Stimulated activated CD8-positive, alpha-beta memory T cell treated with anti-CD3 and anti-CD28 coated beads, Interleukin-7, amount 100 ng/mL, for 24 hours (primary cell): ENCODE measurements at places on chromosomes 6 and 20.

- no peak for DNase-seq
Observed at GRCh38 chr20:23116311-23117089, 30.4 kb upstream of the CD93 start.

GRCh38 chr6:44073612-44074438 is 53.4 kb downstream of the MRPL14 start:
- no peak for DNase-seq

DNA sequence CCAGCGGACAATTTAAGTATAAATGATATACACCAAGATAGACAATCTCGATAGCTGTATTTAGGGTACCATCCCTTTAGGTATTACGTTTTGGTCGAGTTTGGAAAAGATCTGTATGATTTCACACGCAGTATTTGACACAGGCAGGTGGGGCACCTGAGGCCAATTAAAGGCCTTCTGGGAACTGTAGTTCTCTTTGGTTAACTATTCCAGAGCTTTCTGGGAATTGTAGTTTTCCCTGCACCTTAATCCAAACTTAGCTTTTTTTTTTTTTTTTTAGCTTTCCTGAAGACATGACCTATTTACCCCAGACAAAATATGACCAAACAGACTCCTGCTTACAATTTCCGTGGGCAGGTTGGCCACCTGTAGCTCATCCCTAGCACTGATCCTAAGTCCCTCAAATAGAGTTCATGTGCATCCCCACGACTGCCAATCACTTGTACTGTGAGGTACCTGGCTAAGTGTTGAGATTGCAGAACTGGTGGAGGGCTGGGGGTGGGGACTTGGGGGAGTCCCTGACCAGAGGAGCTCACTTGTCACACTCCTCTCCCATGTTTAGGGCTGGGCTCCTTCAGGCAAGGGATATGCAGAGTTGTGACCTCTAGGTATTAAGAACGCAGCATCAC is 999 bp upstream of the EHMT2 start:
- DNase-seq: no peak

- DNase-seq: no peak
Observed at GRCh38 chr20:5928836-5929715, 21.3 kb downstream of the TRMT6 start.

- DNase-seq: no peak
Observed at GRCh38 chr6:133160536-133160935, 80.6 kb upstream of the EYA4 start.

DNA sequence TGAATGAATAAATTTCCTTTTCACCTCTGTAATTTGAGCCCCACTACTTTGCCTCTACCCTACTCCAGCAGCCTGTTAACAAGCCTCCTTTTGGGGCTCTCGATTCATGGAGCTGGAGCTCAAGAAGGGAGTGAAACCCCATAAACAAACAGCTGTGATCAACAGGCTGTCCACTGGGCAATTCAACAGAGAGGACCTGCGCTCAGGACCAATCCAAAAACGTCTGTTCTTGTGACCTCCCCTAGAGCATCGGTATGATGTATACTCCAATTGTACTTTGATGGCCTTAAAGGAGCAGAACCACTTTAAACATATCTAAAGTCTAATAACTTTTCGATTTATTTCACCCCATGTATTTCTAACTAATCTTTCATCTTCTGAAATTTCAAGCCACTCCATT is 37.4 kb downstream of the HIVEP2 start:
- DNase-seq: no peak
